A673 (cell line): ENCODE measurements at places on chromosomes 3 and 15. TPM values are rescaled to one million over a fixed set of nuclear protein-coding genes. Genes with fewer than 3 reads are reported as not detected.
A peak's percentile ranks its signal among the peaks of the same experiment; 100 is the strongest.

CPNE9 gene
- total RNA-seq = not detected in 2 replicates

LDHAL6B gene
- not detected in 2 replicates for total RNA-seq

ANKRD34C gene
- total RNA-seq = not detected in 2 replicates

GOLGA8N gene
- total RNA-seq = 3.1 and 4.3 TPM in 2 replicates

DNA sequence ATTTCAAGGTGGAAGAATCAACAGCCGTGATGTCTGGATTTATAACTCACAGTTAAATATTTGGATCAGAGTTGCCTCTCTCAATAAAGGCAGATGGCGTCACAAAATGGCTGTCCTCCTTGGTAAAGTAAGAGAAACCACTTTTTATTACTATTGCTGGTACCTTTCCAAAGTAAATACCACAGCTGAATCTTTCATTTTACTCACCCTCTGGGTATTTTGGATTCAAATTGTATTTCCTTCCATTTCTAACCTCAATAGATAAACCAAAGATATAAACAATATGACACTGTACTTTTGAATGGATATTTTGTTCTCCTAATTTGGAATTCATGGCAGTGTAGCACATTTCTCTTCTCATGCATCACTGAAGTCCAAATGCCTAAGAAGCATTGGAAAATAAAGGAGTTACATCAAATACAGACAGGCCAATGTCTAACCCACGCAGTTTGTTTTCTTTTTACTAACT is 29.5 kb downstream of the KLHL24 start:
- H3K4me1 ChIP-seq = no peaks in the 10 kb centered on the region
- no peak overlapping the region for H3K4me3 ChIP-seq
- no peaks in the 10 kb centered on the region for H3K36me3 ChIP-seq
- no peaks in the 10 kb centered on the region for H3K27me3 ChIP-seq
- no peak for DNase-seq
- no peak overlapping the region for H3K27ac ChIP-seq

- no peak for DNase-seq
- H3K36me3 ChIP-seq = peaks cover 13% of the 10 kb centered on the region
- no peak overlapping the region for H3K4me3 ChIP-seq
- H3K27ac ChIP-seq = no peak overlapping the region
- no peaks in the 10 kb centered on the region for H3K4me1 ChIP-seq
- H3K27me3 ChIP-seq = no peaks in the 10 kb centered on the region
Measured at GRCh38 chr3:9653565-9654248, 4.4 kb downstream of the MTMR14 start.

DNA sequence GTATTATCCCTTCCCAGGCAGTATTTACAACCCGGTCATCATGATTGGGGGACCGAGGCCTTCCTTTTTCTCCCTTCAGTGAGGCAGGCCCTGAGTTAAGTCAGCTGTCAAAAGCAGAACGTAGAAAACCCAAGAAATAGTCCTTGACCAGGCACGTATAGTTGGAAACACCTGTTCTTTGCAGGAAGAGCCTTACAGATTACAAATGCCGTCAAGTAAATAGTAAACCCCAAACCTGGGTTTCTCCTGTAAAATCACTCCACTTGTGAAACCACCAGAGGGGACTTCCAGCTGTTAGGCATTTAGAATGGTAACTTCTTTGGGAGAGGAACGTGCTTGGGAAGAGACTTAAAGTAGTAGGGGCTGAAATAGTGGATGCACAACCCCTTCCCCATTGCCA is 1.0 kb upstream of the BTBD1 start:
- H3K36me3 ChIP-seq = no peaks in the 10 kb centered on the region
- H3K27ac ChIP-seq = no peak overlapping the region
- H3K4me3 ChIP-seq = no peak overlapping the region

GRCh38 chr15:82966671-82967071 is 14.2 kb upstream of the HOMER2 start:
- no peaks in the 10 kb centered on the region for H3K4me1 ChIP-seq
- no peak overlapping the region for H3K4me3 ChIP-seq
- no peak for DNase-seq
- no peaks in the 10 kb centered on the region for H3K27me3 ChIP-seq
- H3K36me3 ChIP-seq = no peaks in the 10 kb centered on the region
- no peak overlapping the region for H3K27ac ChIP-seq

- no peaks in the 10 kb centered on the region for H3K27me3 ChIP-seq
- H3K36me3 ChIP-seq = peaks cover 7% of the 10 kb centered on the region
- H3K27ac ChIP-seq = no peak overlapping the region
- no peak overlapping the region for H3K4me3 ChIP-seq
- DNase-seq = no peak
- no peaks in the 10 kb centered on the region for H3K4me1 ChIP-seq
Measured at GRCh38 chr15:42155546-42156242, 742 bp downstream of the PLA2G4F start.

- H3K36me3 ChIP-seq = peaks cover 45% of the 10 kb centered on the region
- H3K27me3 ChIP-seq = no peaks in the 10 kb centered on the region
- H3K27ac ChIP-seq = peak overlapping the region; percentile 46
- H3K4me3 ChIP-seq = peak overlapping the region; percentile 69
- H3K4me1 ChIP-seq = peaks cover 19% of the 10 kb centered on the region
- no peak for DNase-seq
Measured at GRCh38 chr3:160402221-160403027, 3.0 kb downstream of the SMC4 start.

- H3K27me3 ChIP-seq = no peaks in the 10 kb centered on the region
- no peaks in the 10 kb centered on the region for H3K36me3 ChIP-seq
- H3K27ac ChIP-seq = no peak overlapping the region
- DNase-seq = no peak
- peaks cover 8% of the 10 kb centered on the region for H3K4me1 ChIP-seq
Measured at GRCh38 chr3:194220901-194221326, 85.0 kb downstream of the HES1 start.

DNA sequence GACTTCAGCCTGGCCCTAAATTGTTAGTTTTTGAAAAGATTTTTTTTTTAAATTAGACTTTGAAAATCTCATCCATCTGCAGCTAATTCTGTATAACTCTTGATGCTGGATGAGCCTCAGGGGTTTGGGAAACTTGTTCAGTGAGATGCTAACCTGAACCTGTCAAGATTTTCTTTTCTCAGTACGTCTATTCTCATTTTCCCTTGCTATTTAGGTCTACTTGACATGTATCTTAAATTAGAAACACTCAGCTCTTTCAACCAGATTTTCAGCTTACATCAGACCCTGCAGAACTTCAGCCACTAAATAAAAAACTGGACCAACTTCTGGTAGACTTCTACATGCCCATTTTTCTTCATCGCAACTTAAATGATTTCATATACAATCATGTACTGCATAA is 61.4 kb downstream of the MFSD1 start:
- no peaks in the 10 kb centered on the region for H3K27me3 ChIP-seq
- H3K4me3 ChIP-seq = no peak overlapping the region
- no peaks in the 10 kb centered on the region for H3K36me3 ChIP-seq
- H3K4me1 ChIP-seq = no peaks in the 10 kb centered on the region
- no peak overlapping the region for H3K27ac ChIP-seq

GRCh38 chr3:10281951-10282350 is 10.8 kb downstream of the GHRL start:
- no peaks in the 10 kb centered on the region for H3K4me1 ChIP-seq
- DNase-seq = no peak
- H3K27me3 ChIP-seq = no peaks in the 10 kb centered on the region

- no peaks in the 10 kb centered on the region for H3K4me1 ChIP-seq
- H3K36me3 ChIP-seq = no peaks in the 10 kb centered on the region
- no peak for DNase-seq
- no peak overlapping the region for H3K4me3 ChIP-seq
- no peaks in the 10 kb centered on the region for H3K27me3 ChIP-seq
Measured at GRCh38 chr3:41569632-41570305, 370.5 kb downstream of the CTNNB1 start.

GRCh38 chr3:194586836-194587235 is 46.4 kb downstream of the TMEM44 start:
- no peaks in the 10 kb centered on the region for H3K36me3 ChIP-seq
- DNase-seq = no peak
- H3K4me3 ChIP-seq = no peak overlapping the region
- H3K4me1 ChIP-seq = peaks cover 6% of the 10 kb centered on the region
- H3K27ac ChIP-seq = no peak overlapping the region

GRCh38 chr15:68022061-68022460 is 32.1 kb upstream of the PIAS1 start:
- H3K36me3 ChIP-seq = no peaks in the 10 kb centered on the region
- H3K27me3 ChIP-seq = no peaks in the 10 kb centered on the region
- DNase-seq = no peak
- no peaks in the 10 kb centered on the region for H3K4me1 ChIP-seq
- H3K4me3 ChIP-seq = no peak overlapping the region
- H3K27ac ChIP-seq = no peak overlapping the region
